ENCODE measurements at places on chromosomes 16 and 17.
A peak's percentile ranks its signal among the peaks of the same experiment; 100 is the strongest.

DNA sequence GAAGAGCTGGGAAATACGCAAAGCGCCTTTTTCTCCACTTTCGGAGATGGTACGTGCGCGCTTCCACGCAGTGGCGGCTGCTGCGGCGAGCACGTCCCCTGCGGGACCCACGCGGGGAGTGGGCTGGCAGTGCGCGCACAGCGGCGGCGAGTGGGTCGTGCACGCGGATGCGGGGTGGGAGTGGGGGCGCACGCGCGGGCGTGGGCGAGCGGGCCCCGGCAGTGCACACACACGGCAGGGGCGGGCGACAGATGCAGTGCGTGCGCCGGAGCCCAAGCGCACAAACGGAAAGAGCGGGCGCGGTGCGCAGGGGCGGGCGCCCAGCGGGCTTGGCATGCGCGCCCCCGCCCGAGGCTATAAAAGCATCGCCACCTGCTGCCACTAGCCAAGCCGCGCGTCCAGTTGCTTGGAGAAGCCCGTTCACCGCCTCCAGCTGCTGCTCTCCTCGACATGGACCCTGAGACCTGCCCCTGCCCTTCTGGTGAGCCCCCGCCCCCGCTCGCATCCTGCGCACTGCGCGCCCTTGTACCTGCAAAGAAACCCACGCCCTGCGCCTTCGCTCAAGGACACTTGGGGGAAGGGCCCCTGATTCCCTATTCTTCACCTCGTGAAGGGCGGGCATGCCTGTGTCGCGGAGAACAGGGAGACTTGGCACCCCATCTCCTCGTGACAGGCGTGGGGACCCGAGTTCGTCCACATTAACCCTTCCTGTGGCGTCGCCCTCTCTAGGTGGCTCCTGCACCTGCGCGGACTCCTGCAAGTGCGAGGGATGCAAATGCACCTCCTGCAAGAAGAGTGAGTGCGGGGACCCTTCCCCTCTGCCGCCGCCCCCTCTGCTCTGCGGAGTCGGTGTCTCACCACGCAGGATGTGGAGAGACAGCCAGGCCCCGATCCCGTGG is at the start of gene MT3:
TSS of gene MT3 (plus strand) at position 388 of the 899 bp plus-strand sequence. CDS start at position 451, 63 bp downstream.
- DNase-seq, result no peak

DNA sequence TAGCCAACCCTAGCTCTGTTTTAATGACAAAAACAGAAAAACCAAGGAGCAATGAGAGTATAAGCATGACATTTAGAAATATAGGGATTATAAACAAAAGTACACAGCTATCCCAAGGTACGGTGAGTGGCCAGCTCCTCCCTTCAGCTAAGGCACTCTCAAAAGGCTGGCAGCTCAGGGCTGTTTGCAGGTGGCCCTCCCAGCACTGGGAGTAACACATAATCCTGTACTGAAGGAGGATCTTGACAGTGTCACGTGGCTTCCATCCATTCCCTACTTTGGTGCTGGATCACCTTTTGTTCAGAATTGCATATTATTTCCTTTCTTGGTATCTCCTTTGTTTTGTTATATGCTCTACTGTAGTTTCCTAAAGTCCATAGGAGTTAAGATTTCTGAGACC is 500.8 kb downstream of the KCNJ18 start:
- no peak for DNase-seq

DNA sequence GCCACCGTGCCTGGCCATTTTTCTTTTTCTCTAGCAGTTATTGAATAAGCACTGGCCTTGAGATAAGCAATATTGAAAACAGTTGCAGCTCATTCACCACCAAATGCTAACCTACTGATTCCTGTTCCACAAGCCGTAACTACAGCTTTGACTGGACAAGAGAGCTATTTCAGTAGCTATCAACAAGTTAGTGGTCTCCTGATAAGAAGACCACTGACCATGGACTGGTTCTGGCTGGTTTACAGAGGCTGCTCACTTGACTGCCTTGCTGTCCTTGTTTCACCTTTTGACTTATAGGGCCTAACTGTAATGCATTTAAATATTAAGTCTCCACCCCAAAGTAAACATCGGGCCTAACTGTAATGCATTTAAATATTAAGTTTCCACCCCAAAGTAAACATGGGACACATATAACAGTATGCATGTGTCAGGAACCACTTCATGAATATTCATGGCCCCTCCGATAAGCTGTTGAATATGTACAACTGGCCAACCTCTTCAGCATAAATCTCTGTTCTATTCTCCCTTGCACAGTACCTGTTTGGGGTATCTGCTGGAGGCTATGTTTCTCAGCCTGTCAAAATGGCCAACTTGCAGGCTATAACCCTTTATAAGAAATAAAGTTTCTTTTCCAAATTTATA is 94.1 kb downstream of the USP32 start:
- DNase-seq, result no peak

GRCh38 chr17:979212-979538 is 401 bp downstream of the NXN start:
- DNase-seq, result no peak

- no peak for DNase-seq
Measured at GRCh38 chr17:40456396-40456951, 13.2 kb downstream of the IGFBP4 start.

DNA sequence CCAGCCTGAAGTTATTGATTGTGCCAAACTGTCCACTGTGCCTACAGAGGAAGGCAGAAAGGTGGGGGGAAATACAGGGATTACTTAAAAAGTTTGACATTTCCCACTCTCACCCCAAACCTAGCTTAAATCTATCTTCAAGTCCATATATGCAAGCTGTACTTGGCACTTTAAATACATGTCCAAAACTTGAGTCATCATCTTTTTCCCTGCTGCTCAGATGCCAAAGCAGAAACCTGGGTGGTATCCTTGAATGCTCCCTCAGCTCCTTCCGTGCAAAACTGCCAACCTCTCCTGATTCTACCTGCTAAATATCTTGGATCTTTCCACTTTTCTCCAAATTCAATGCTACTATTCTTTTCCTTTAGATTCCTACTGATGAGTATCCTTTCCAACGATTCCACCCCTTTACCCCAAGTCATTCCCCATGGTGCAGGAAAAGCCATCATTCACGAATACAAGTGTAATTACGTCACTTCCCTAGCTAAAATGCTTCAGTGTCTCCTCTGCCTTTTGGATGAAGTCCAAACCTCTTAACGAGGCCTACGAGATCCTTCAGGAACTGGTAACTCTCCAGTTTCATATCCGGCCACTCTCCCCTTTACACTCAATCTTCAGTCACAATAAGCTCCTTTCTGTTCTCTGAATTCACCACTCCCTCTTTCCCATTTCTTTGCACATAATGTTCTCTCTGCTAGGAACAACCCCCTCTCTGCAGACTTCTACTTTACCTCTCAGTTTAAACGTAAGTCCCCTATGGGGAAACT is 9.3 kb downstream of the BECN1 start:
- no peak for DNase-seq

- no peak for DNase-seq
Measured at GRCh38 chr16:1258906-1259759, 3.3 kb downstream of the TPSD1 start.

DNA sequence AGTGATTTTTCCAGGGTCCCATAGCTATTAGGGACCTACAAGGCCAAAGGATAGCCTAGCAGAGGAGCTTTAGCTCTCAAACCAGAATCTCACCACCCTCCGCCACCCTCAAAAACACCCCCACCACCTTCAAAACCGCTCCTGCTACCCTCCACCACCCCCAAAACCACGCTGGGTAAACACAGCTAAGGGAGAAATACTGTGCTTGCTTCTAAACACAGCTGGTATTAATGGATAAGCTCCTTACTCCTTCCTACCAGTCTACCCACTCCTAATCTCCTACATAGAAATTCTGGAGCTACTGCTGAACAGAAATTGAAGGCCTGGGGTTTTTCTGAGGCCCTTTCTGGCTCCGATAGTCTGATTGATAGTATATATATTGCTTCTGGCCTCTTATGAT is 2.2 kb upstream of the LPCAT2 start:
- DNase-seq, result no peak

GRCh38 chr16:15757630-15758251 is 99.1 kb downstream of the MYH11 start:
- no peak for DNase-seq

DNA sequence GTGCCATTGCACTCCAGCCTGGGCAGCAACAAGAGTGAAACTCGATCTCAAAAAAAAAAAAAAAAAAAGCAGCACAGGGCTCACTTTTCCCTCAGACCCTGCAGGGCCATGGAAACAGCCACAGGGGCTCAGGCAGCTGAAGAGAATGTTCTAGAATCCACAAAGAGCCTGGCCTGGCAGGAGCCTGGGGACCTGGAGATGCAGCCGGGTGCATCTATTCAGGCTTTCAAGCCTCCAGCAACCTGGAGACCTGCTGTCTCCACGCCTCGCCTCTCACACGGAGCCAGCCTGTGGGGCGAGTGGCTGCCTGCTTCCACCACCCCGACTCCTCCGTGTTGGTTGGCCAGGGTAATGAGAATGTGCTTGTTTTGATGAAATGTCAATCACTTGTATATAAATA is 44.0 kb upstream of the MEAK7 start:
- DNase-seq, result no peak

DNA sequence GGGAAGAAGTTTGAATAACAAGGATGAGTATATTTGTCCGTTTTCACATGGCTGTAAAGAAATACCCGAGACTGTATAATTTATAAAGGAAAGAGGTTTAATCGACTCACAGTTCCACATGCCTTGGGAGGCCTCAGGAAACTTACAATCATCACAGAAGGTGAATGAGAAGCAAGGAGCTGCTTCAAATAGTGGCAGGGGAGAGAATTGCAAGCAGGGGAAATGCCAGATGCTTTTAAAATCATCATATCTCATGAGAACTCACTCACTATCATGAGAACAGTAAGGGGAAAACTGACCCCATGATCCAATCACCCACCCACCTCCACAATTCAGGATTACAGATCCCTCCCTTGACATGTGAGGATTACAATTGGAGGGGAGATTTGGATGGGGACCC is 212.8 kb upstream of the CDH8 start:
- no peak for DNase-seq

- DNase-seq, result no peak
Measured at GRCh38 chr17:5826384-5826783, 242.1 kb upstream of the NLRP1 start.

DNA sequence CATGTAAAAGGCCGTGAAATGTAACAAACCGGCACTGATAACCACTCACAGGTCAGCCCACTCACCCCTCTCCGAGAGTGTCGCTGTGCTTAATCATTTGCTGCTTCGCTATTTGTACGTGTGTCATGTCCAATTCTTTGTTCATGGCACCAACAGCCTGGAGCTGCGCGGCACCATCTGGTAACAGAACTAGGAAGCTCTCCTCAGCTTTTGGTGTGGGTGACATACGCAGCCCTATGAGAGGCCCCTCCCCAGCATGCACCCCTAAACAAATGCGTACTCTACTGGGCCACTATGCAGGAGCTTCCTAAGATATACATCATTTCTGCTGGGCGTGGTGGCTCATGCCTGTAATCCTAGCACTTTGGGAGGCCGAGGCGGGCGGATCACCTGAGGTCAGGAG is 2.3 kb upstream of the PECAM1 start:
- no peak for DNase-seq

DNA sequence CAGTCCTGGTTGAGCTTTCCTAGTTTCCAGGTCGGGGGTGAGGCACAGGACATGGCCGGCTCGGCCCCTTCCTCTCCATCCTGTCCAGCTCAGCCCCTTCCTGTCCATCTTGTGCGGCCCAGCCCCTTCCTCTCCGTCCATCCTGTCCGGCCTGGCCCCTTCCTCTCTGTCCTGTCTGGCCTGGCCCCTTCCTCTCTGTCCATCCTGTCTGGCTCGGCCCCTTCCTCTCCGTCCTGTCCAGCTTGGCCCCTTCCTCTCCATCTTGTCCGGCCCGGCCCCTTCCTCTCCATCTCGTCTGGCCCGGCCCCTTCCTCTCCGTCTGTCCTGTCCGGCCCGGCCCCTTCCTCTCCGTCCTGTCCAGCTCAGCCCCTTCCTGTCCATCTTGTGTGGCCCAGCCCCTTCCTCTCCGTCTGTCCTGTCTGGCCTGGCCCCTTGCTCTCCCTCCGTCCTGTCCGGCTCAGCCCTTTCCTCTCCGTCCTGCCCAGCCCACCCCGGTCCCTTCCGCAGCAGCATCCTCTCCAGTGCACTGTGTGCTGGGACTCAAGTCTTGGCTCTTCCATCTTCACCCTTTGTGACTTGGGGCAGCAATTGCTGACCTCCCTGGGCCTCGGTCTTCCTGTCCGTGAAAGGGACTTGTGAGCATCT is 5.5 kb upstream of the ZNF750 start:
- no peak for DNase-seq

DNA sequence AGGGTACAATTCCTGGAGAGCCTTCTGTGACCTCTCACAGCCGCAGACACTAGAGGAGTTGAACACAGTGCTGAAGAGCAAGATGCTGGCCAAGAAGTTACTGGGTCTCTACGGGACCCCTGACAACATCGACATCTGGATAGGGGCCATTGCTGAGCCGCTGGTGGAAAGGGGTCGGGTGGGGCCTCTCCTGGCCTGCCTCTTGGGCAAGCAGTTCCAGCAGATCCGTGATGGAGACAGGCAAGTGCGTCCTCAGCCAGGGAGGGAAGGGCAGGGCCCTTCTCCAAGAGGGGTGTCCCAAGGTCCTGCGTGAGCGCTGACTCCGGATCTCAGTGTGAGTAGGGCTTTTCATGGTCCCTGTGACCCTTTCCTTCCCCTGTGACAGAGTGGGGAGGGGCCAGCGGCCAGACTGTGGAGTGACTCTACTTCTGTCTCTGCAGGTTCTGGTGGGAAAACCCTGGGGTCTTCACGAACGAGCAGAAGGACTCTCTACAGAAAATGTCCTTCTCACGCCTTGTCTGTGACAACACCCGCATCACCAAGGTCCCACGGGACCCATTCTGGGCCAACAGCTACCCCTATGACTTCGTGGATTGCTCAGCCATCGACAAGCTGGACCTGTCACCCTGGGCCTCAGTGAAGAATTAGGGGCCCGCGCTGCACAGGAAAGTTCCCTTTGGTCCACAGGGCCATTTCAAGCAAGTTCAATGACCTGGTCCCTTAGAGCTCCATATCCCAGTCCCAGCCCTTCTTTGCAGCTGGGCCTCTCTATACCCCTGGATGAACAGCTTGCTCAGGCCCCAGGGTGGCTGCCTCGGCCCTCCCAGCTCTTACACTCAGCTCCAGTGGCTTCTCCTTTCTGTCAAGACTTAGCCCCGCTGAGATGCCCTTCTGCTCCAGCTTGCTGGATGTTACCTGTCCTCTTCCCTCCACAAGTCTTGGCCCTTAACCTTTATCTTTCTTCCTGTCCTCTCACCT is 13.1 kb downstream of the MPO start:
- no peak for DNase-seq

GRCh38 chr17:10094797-10095196 is 103.6 kb downstream of the GAS7 start:
- DNase-seq, result no peak

- DNase-seq, result peak; percentile 48
Measured at GRCh38 chr17:66655861-66656260, 179.1 kb upstream of the CACNG5 start.

GRCh38 chr16:66576296-66576695 is 3.0 kb upstream of the CMTM2 start:
- DNase-seq, result no peak

- DNase-seq, result peak; percentile 23
Measured at GRCh38 chr17:28570716-28571360, 486 bp downstream of the PIGS start.

DNA sequence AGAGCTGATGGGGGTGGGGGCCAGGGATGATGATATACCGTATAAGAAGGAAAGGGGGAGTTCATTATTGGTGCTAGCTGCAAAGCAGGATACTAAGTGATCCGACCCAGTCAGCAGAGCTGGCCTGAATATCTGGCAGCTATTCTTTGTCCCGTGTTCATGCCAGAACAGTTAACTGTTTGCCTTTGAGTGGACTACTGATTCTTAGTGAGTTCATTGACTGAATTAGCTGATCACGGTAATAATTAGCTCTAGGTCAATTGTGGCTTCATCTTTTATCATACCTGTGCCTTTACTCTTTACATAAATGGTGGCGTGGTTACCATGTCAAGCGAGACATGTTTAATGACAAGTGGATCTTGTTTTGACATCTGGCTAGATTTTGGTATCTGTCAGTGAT is 5.3 kb downstream of the KPNB1 start:
- DNase-seq, result no peak
